ELR (cell line): ENCODE measurements at places on chromosomes 2 and 18.

DNA sequence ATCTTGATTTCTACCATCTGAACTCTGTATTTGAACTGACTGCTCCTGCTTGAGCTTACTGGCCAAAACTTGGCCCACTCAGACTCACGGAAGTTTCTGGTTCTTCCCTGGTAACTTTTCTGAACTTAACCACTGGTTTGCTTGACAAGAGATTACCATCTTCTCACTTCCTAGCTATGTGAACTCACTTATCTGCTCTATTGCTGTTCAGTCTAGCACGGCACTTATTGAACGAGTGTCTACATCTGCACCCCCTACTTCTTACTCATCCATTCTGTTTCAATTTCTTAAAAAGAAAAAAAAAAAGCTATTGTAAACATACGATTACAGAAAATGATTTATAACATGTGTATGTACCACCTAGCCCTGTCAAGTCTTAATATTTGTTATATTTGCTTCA lies 9.0 kb downstream of the CKAP2L start:
- DNase-seq: no peak

GRCh38 chr2:213290501-213290900 lies 6.2 kb downstream of the SPAG16 start:
- no peak for DNase-seq

DNA sequence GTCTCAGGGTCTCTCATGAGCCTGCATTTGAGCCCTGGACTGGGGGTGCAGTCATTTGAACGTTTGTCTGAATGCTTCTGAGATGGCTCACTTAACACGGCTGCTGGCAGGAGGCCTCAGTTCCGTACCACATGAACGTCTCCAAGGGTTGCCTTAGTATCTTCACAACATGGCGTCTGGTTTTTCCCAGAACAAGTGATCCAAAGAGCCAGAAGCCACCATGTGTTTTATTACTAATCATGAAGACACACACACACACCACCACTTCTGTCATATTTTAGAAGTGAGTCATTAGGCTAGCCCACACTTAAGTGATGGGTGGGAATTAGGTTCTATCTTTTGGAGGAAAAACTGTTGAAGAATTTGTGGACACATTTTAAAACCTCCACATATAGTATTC lies 15.0 kb upstream of the MYO1B start:
- DNase-seq: peak; percentile 94

GRCh38 chr2:85430752-85431569 lies 12.4 kb downstream of the SH2D6 start:
- DNase-seq: no peak

DNA sequence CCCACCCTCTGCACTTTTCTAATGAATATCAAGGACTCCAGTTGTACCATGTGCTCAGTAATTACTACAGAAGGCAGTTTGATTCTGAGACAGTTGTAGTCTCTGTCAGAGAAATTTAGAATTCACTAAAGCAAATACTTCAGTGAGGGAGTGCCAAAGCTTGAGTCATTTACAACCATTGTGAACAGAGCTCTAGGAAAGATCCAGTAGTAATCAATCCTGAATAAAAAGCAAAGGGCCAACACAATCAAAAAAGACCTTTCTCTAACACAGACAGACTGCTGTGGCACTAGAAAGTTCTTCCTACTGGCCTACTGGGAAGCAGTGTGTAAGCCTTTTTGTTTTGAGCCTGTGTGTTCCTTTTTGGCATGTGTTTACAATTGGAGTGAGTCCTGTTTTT lies 135.6 kb upstream of the UNC80 start:
- DNase-seq: no peak

DNA sequence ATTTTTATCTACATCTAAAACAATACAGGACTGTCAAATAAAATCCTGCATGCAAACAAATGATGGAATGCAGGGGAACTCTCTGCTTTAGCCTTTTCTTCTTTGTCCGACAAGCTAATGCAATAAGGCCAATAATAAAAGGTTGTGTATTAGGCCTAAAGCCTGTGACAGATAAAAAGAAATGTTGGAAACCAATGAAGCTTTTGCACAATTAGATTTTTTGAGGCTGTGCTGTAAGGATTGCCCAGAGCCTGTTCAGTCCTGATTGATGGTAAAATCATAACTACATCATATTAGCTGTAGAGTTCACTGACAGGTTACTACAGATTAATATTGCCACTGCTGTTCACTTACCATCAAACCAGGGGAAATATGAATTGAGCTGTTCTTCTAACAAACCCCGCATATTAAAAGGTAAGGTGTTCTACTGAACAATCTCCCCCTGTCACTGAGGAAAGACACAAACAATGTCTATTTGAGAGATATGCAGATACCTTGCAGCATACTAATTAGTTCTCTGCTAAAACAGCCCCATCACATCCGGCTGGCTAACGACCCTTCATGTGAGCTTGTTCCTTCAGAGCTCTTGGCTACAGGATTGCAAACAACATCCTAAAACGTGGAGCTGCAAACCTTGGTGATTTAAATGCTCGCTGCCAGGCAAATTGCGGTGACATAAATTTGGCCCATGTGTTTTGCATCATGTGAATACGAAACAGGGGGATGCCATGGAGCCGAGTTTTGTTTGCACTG lies 305.4 kb downstream of the MTX2 start:
- DNase-seq: no peak

- DNase-seq: peak; percentile 86
Measured at GRCh38 chr18:77127769-77128671, 4.6 kb downstream of the MBP start.

DNA sequence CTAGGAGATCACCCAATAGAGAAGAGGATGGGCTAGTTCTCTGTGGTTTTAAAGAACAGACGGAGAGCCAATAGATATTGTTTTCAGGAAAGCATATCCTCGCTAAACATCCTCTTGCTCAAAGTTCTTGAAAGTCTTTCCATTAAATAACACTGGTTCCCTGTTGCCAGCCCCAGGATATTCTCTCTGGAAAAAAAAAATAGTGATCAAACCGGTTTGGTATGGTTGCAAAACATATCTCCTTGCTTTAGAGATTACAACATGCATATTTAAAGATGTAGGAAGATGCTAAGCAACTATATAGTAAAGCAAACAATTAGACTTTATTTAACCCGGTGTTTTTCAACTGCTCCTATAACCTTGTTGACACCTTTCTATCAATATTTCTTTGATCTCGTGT lies 211.4 kb downstream of the CMPK2 start:
- DNase-seq: no peak

GRCh38 chr2:212540341-212540740 lies 1.7 kb upstream of the ERBB4 start:
- no peak for DNase-seq

DNA sequence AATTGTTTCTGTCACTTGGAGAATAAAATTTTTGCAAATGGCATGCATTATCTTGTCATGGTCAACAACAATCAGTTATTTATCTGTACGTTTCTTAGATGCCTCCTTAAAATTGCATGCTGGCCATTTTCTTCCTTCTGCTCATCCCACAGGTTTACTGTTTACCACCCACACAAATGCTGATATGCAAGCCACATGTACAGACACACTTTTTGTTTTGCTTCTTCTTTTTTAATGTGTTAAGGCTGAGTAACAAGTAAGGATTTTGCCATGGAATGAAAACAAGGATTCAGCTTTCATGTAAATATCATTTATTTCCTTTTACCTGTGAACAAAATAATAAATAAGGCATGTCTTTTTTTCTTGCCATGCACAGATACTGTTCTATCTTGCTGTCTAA lies 1077.1 kb upstream of the ZEB2 start:
- DNase-seq: peak; percentile 13

GRCh38 chr18:62101321-62101721 lies 85.5 kb downstream of the PIGN start:
- no peak for DNase-seq

DNA sequence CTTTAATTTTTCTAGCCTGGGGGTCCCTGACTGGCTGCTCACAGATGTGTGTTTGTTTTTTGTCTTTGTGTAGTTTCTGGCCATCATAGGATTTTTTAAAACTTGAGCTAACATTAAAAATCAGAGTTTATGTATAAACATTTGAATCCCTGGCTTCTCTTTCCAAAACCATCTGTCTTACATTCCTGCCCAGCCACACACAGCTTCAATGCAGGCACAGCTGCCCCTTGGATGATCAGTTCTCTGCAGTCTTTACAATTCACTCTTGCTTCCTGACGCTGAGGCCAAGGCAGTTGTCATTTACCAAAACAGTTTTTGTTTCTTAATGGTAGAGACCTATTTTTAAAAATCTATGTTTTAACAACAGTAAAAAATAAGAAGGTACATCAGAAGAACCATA lies 169.2 kb upstream of the LRRTM1 start:
- no peak for DNase-seq
